Cortex of kidney (tissue), 1 donor: ENCODE measurements at places on chromosomes 3 and 15.

- DNase-seq, result no peak
Measured at GRCh38 chr3:50666837-50667236, 7.9 kb upstream of the DOCK3 start.

DNA sequence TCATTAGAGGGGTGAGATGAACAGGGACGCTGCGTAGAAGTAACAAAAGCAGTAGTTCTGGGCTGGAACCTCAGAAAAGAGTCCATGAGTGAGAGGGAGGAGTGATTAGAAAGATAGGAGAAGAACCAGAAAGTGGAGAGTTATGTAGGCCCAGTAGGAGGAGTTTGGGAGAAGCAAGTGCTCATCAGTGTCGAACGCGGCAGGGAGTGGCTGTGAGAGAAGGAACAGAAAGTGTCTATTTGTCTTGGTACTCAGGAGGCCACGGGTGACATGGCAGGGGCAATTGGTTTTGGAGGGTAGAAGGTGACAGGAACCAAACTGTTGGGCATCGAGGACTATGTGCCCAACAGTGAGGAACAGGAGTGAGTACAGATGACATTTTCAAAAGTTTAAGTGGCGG lies 1.3 kb upstream of the INSYN1 start:
- DNase-seq, result no peak

- no peak for DNase-seq
Measured at GRCh38 chr3:189393598-189393997, 221.8 kb downstream of the TPRG1 start.

- DNase-seq, result no peak
Measured at GRCh38 chr3:44950275-44950734, 25.7 kb downstream of the ZDHHC3 start.

- DNase-seq, result no peak
Measured at GRCh38 chr3:141979050-141979671, 102.7 kb downstream of the ATP1B3 start.

- no peak for DNase-seq
Measured at GRCh38 chr3:35383216-35383615, 256.1 kb upstream of the ARPP21 start.

- DNase-seq, result no peak
Measured at GRCh38 chr15:52559022-52559421, 9.8 kb downstream of the ARPP19 start.

- DNase-seq, result no peak
Measured at GRCh38 chr15:92901072-92901761, 1.1 kb downstream of the CHD2 start.

GRCh38 chr3:187705164-187705563 lies 2.8 kb upstream of the RTP2 start:
- DNase-seq, result no peak

DNA sequence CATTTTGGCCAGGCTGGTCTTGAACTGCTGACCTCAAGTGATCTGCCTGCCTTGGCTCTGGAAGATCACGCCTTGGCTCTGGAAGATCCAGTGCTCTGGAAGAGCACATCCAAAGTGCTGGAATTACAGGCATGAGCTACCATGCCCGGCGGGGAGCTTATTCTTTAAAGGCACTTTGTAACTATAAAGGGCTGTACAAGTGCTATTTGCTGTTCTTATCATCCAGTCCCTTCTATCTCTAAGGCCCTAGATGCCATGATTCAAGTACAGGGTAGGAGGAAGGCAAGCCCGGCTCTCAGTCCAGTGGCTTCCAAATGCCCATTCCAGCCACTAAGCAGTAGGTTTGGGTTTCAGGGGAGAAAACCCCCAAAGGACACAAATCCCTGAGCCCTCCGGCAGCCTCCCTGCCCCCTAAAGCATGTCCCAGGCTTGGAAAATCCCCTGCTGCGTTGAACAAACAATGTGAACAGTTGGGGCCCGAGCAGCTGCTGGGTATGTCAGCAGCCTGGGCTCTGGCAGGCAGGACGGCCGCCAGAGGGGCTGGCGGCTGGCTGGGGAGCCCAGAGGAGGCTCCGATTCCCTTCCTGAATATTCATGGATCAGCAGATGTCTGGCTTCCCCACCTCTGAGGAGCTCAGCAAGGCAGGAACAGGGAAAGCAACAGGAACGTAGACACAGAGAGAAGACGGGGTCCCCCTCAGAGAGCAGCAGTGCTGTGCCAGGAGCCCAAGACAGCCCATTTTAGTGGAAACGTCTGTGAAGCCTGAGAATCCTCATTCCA lies 7.7 kb downstream of the IGDCC4 start:
- no peak for DNase-seq

DNA sequence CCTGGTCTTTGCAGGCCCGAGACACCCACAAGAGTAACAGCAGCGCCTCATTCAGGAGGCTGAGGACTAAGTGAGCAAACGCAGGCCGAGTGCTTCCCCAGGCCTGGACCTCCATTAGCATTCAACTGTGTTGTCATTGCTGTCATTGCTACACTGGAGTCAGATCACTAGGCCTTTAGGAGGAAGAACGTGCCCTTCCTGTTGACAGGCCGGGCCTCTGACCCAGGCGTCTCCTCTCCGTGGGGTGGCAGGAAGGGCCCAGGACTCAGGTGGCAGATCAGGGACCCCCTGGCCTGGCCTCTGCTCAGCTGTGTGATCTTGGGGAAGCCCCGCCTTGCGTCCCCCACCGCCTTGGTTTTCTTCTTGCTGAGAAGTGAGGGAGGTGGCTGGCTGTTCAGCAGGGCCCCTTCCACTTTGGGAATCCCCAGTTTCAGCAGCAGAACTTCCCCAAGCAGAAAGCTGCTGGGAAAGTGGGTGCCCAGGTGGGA lies 19.1 kb downstream of the ZDHHC19 start:
- no peak for DNase-seq

DNA sequence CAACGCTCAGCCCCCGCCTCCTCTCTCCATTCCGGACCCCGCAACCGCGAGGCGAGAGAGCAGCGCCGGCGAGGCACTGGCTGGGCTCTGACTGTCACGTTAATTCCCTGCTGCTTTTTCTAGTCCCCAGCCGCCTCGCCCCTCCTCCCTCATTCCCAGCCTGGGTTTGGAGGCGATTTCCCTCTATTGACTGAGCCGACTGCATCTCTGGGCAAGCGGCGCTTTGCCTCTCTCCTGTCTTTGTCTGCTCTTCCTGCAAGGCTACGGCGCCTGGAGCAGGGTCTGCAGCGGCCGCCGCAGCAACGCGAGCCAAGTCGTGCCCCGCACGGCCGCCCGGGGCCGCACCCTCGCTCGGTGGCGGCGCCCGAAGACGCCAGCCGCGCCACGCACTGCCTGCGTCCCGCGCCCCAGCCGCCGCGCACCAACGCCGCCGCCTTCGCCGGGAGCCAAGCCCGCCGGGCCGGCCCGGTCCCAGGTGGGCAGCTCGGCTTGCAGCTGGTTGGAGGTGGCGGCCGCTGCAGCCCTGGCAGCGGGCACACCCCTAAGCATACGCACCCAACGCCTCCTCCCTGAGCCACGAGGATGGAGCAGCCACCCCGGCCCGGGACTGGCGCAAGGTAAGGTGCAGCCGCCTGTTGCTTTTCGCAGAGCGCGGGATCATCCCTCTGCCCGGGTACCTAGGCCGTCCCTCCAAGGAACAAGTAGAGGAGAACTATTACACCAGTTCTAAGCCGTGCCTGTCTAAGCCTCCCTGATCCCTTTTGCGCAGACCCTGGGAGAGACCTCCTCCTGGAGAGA lies at the start of gene LRRC3B:
Gene LRRC3B (plus strand): TSS at position 152 of the 798 bp plus-strand sequence. CDS start 86,901 bp downstream, outside the sequence.
- no peak for DNase-seq

DNA sequence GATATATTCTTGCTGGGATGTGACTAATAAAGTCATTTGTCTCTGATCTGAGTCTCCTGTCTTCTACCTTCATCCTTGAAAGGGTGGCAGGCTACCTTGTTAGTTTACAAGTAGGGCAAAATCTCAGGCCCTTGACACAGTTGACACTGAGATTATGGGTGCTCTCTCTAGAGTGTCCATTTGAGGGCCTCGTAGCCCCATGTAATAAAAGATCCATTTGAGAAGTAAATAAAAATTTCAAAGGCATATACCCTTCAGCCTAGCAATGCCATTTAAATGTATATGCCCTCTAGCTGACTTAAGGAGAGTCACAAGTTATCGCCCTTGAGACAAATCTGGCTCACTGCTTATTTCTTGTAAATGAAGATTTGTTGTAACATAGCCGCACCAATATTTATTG lies 98.6 kb downstream of the TCF12 start:
- DNase-seq, result no peak

- DNase-seq, result no peak
Measured at GRCh38 chr3:128152419-128153155, 694 bp upstream of the EEFSEC start.

DNA sequence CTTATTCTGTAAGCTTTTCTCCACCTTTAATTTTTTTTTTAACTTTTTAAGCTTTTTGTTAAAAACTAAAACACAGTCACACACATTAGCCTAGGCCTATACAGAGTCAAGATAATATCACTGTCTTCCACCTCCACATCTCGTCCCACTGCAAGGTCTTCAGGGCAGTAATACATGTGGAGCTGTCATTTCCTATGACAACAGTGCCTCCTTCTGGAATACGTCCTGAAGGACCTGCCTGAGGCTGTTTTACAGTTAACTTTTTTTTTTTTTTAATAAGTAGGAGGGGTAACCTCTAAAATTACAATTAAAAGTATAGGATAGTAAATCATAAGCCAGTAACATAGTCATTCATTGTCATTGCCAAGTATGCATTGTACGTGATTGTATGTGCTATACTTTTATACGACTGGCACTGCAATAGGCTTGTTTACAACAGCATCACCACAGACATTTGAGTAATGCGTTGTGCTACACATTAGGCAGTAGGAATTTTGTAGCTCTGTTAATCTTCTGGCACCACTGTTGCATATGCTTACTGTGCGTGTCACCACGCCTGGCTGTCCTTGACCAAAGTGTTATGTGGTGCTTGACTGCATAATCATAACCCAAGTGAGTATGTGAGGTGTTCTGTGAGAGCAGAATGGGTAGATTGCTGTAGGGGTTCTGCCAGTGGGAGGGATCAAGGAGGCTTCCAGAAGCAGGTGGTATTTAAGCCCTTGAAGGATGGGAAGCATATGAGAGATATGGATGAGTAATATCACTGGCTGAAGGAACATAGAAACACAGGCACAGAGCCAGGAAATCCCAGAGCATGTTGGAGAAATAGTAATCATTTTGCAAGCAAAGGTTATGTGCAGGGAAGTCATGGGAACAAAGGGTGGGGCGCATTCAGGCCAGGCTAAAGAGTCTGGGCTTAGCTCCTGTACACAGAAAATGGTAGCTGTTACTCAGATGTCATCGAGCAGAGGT lies 18.3 kb downstream of the FBXO22 start:
- DNase-seq, result no peak

GRCh38 chr3:166013073-166013679 lies 176.0 kb upstream of the BCHE start:
- no peak for DNase-seq

DNA sequence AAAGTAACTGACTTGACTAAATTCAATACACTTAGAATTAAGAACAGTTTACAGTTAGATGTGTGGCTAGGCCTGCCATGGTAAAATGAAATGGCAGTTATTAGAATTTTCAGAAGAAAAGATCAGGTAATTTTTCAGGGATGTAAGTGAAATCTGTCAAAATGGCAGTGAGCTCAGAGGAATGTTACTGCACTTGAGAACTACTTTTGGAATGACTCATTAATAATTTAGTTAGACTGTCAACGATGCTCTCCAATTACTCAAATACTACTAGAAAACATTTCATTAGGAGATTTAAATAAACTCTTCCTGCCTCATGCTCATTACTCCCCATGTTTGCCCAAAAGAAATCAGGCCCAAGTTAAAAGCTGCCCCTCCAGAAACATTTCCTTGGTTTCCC lies 84.4 kb downstream of the RFTN1 start:
- no peak for DNase-seq

GRCh38 chr3:126158016-126158911 lies 22.1 kb downstream of the ALDH1L1 start:
- DNase-seq, result no peak

- no peak for DNase-seq
Measured at GRCh38 chr3:116127464-116127863, 317.8 kb downstream of the LSAMP start.

DNA sequence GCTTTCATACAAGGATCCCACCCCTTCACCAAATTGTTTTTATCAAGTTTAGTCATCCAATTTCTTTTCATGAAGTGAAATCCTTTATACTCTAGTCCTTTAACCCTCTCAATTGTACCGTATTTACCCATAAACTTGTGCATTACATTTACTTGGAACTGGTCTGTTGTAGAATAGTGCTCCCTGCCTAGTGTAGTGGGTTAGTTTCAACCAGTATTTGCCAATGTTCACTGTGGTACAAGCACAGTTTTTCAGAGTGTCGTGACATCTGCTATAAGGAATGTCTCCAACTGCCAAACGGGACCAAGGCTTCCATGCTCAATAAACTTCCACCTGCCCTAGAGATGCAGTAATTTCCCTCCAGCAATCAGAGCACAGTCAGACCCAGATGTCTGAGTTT lies 211.9 kb downstream of the KCNAB1 start:
- no peak for DNase-seq

DNA sequence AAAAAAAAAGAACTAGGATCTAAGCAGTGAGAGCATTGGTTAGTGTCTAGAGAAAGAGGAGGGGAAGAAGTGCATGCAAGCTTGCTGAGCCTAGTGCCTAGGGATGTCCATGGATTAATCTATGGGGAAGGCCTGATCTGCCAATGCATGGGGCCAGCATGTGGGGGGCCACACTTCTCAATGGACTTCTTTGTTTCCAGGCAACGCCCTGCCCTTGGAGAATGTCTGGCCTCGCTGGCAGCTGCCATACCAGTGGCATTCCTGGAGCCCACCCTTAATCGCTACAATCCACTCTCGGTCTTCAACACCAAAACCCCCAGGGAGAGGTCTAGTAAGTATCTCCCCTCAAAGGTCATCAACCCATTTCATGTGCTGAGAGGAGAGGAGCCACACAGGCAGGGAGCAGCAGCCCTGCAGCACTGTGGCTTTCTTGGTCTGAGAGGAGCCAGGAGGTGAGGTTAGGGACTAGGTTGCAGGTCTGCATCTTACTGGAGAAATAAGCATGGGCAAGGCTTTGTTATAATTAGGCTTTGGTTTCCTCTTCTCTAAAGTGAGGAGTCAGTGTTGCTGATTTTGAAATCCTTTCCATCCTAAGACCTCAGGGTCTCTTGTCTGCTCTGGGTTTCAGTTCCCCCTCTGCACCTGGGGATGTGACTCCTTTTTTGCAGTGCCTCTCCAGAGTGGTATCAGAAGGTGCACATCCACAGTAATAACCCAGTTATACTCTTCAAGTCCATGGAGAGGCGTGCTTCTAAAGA lies 188.1 kb upstream of the CHRM5 start:
- DNase-seq, result no peak

DNA sequence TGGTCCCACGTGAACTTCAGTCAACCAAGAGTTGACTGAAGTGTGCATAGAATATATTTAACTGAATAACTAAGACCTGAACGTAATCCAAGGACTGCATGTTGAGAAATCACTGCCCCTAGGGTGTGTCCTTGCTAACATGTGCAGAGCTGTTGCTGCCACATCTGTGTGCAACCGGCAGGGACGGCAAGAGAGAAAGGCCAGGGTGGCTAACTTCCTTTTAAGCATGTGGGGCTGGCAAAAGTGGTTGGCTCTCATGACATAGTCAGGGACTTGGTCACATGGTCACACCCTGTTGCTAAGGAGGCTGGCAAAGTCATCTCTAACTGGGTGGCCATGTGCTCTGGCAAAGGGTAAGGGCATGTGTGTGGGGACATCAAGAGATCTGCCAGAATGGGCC lies 52.4 kb downstream of the GASK1A start:
- no peak for DNase-seq

- DNase-seq, result no peak
Measured at GRCh38 chr3:129312021-129312639, 33.5 kb downstream of the HMCES start.
